ENCODE measurements at places on chromosomes 12 and 14.

DNA sequence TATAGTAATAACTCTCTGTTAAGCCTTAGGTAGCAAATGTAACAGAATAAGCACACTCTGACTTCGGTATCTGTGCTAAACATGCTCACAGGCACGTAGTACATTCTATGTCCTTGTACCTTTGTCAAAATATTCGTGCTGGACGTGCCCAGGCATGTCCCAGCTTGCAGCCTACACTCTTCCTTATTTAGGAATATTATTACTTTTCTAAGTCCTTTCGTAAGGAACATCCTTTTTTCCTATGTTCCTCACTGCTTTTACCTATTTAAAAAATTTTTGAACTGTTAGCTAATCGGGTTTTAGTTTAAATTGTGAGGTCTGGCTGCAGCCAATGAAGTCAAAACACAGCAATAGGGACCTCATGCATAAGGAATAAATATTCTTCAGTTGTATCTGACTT is 24.1 kb upstream of the UBC start:
- DNase-seq, result no peak

- DNase-seq, result no peak
Measured at GRCh38 chr14:68824517-68825347, 31.9 kb upstream of the ZFP36L1 start.

DNA sequence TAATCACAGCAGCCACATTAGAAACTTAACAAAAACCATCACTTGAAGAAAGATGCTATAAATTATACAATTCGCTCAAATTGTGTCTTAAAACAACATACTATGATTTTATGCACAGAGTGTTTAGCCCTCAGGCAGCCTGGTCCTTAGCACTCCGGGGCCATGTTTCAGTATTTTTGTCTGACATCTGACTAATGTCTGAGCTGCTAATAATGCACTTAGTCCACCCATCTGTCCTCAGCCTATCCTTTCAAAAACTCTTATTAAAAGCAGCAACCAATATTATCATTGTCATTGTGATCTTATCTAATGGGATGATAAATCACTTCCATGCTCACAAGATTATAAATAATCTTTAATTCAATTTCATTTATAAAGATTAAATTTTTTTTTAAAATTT is 602.7 kb upstream of the FOXG1 start:
- DNase-seq, result no peak

DNA sequence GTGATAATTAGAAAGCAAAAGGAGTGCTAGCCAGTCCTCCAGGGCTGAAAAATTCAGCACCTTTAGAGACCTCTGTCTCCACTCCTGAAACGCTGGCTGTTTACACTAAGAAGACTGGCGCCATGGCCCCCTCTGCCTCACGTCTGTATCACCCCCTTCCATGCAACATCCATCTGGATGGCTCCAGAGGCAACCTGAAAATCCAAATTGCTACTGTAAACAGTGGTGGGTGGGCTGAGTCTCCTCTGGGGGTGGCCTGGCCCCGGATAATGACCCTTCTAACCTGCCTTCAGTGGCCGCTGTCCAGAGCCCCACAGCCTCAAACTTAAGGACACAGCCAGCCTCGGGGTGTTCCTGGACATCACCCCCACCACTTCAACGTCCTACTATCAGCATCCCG is 1.4 kb downstream of the PRKD1 start:
- no peak for DNase-seq

DNA sequence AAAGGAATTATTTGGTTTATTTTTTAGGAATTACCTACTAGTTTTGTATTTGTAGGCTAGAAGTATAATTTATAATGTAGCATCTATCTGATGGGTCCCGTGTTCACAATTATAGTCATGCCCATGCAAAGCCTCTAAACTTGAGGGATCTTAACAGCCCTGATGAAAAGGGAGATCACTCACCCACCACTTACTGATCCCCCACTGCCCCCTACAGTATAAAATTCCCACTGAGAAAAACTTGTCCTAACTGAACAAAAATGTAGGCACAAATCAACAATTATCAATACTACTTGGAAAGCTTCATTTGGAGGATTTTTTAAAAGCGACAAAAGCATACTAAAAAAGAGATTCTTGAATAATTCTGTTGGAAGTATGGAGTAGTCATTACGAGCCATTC is 21.0 kb downstream of the WIF1 start:
- no peak for DNase-seq

DNA sequence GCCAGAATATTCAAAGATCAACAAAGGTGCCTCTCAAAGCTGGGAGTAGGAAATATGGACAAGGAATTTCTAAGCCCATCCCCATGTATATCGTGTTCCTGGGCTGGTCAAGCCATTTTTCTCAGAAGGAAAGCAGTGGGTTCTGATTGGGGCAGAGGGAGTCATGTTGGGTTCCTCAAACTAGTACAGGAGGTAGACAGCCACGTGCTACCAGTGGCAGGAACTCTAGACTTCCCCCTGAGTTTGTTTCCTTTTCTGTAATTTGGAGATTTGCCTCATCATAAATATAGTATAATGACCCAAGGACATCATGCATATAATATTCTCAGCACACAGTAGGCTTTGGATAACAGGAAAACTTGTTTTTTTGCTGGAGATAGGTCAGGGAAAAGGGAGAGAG is 16.4 kb upstream of the PLEKHH1 start:
- DNase-seq, result no peak

- DNase-seq, result peak; percentile 6
Measured at GRCh38 chr14:103748534-103748857, 32.9 kb downstream of the ZFYVE21 start.

GRCh38 chr14:94613720-94614644 is 1.8 kb downstream of the SERPINA3 start:
- no peak for DNase-seq

DNA sequence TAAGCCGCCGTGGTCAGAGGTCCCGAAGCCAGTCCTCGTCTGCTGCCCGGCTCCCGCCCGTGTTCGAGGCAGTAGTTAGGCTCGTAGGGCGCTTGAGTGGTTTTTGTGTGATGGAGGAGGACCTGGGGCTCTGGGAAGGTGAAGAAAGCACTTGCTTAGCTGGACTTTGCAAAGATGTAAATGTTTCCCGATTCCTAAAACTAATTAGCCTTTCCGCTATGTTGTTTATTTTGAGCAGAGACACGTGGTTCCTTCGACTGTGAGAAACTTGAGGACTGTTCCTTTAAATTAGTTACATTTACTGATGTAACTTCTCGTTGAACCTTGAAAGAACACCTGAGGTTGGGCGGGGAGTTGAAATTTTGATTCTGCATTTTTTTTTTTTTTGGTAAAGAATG is 33.9 kb downstream of the MIA2 start:
- DNase-seq, result no peak

Measured in stimulated activated CD8-positive, alpha-beta memory T cell treated with anti-CD3 and anti-CD28 coated beads, Interleukin-4, amount 100 ng/mL, for 1 hour (primary cell).